ENCODE measurements at places on chromosomes 1 and 21.
A peak's percentile ranks its signal among the peaks of the same experiment; 100 is the strongest.

GRCh38 chr21:18350216-18350615, 53.4 kb downstream of the TMPRSS15 start:
- no peak for DNase-seq

DNA sequence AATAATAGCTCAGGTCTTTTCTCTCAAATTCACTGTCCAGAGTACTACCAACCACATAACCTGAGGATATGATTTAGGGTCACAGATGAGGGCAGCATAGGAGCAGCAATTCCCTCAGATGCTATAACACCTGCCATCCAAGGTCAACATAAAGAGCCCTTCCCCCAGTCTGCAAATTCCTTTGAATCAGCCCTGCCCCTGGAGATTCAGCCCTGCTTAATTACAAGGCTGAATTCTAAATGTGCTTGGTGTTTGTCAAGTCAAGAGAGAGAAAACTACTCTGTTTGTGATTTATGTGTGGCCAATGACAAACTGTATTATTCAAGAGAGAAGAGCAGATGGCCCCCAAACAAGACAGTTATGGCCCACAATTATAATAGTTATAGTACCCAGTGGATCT, 195.7 kb upstream of the ADGRL2 start:
- DNase-seq = no peak

GRCh38 chr1:16402742-16403141, 34.5 kb downstream of the SPATA21 start:
- no peak for DNase-seq

DNA sequence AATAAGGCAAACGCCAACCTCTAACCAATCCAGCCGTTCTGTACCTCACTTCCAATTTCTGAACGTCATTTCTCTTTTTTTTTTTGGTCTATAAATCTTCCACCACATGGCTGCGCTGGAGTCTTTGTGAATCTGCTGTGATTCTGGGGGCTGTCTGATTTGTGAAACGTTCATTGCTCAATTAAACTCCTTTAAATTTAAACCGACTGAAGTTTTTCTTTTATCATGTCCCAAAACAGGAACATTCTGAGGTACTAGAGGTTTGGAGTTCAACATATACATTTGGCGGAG, 65.5 kb upstream of the BACH1 start:
- DNase-seq = no peak

DNA sequence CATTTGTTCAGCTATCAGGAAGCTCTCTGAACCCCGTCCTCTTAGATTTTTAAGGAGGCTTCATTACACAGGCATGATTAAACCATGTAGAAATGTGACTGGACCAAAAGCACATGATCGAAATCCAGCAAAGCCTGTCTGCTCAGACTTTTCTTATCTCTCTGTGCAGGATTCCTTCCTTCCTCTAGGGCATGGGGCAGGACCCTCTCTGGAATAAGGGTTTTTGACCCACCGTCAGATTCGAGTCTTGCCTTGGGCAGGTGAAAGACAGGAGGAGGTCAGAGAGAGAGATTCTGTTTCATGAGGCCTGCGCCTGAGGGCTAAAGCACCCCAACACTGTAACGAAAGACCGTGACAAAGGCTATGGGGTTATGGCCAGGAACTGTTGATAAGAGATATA, 136.8 kb downstream of the RHOU start:
- DNase-seq = no peak

- no peak for DNase-seq
These were observed 130.2 kb downstream of the IFI44 start for GRCh38 chr1:78779831-78780230.

DNA sequence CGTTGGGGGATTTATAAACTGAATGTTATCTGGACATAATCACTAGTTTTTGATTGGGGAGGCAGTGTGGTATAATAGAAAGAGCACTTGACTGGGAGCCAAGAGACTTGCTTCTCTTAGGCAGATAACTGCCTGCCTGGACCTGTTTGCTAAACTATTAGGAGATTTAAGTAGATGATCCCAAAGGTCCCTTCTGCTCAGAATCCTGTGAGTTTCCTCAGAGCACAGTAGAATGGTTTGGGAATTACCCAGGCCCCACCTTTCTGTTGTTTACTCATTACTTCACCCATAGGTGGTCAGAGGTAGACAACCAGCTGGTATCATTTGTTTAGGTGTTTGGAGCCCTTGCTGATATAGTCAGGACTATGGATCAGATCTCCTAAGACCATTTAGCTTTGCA, 10.3 kb upstream of the PODN start:
- DNase-seq = no peak

- DNase-seq = no peak
These were observed 23.5 kb downstream of the CYP4B1 start for GRCh38 chr1:46822248-46822826.

GRCh38 chr1:162649583-162649982, 17.3 kb downstream of the DDR2 start:
- no peak for DNase-seq

- peak; percentile 86 for DNase-seq
These were observed 550.9 kb downstream of the SMYD3 start for GRCh38 chr1:245956225-245956624.

GRCh38 chr1:119040906-119041305, 52.8 kb upstream of the TBX15 start:
- no peak for DNase-seq

GRCh38 chr1:227546059-227546458, 17.3 kb upstream of the ZNF678 start:
- DNase-seq = no peak

- DNase-seq = no peak
These were observed 8.7 kb downstream of the BATF3 start for GRCh38 chr1:212690816-212691403.

DNA sequence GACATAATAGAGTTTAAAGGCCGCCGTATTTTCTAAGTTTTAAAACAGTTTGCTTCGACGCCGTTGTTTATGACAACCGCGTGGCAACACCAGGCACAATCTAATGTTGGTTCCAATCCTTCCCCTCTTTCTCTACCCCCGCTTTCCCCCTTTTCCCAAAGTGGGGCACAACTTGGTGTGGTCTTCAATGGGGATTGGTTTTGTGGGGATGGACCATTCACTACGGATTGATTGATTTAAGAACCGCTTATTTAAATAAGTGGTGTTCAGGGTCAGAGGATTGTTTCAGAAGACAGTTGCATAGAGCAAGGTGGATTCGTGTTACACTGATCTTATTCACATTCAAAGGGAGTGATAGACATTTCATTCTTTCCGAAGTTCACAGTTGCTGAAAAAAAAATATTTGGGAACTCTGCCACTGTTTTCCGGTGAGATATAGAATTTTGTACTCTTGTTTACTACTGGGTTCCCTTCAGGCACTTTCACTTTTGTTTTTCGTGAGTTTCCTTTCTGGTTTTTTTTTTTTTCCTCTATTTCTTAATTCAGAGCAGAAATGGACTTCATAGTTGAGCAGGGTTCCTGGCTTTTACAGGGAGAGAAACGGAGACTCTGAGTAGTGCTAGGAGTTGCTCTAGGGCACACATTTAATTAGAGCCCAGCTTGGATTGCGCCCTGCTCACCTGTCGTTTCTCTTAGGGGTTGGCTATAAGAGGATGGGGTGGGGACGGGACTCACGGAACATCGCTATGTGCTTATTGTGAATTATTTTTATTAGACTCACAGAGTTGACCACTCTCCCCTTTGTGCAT, 79.6 kb upstream of the AK4 start:
- DNase-seq = no peak

Data from CD4-positive, alpha-beta T cell (primary cell).